ENCODE measurements at places on chromosomes 1 and 21. TPM values are rescaled to one million over a fixed set of nuclear protein-coding genes. Genes with fewer than 3 reads are reported as not detected.

Gene PTAFR
- total RNA-seq: 1.3 TPM

Gene NCF2
- 0.25 TPM for total RNA-seq

Gene TRAF3IP3
- 0.34 TPM for total RNA-seq

GRCh38 chr1:166273618-166274017, 106.8 kb upstream of the FAM78B start:
- no peak for DNase-seq
- H3K27ac ChIP-seq: no peak overlapping the region
- H3K27me3 ChIP-seq: no peaks in the 10 kb centered on the region
- H3K4me3 ChIP-seq: no peak overlapping the region

GRCh38 chr1:5572794-5573193, 419.4 kb downstream of the NPHP4 start:
- no peak overlapping the region for H3K4me3 ChIP-seq
- H3K27me3 ChIP-seq: peaks cover 8% of the 10 kb centered on the region
- no peaks in the 10 kb centered on the region for H3K4me1 ChIP-seq

Gene VCAM1
- total RNA-seq: 0.17 TPM

Gene SLC25A34
- 0.59 TPM for total RNA-seq

DNA sequence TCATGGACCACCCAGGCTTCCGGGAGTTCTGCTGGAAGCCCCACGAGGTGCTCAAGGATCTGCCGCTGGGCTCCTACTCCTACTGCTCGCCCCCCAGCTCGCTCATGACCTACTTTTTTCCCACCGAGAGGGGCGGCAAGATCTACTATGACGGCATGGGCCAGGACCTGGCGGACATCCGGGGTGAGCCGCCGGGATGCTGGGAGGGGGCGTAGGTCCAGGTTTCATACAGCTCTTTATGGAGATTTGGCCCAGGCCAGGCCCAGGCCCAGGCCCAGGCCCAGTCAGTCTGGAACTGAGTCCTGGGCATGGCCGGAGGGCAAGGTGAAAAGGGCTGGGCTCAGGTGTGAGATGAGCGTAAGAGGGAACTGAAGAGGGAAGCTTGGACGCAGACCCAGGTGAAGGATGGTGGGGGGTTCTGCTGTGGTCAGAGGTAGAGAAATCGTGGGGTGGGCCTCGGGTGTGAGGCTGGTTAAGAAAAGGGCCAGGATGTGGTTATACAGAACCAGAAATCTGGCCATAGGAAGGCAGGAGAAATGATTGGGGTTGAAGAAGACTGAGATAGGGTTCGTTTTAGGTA, 23.0 kb downstream of the DISP3 start:
- no peaks in the 10 kb centered on the region for H3K36me3 ChIP-seq
- H3K4me3 ChIP-seq: no peak overlapping the region
- H3K4me1 ChIP-seq: no peaks in the 10 kb centered on the region
- no peaks in the 10 kb centered on the region for H3K27me3 ChIP-seq
- DNase-seq: no peak
- no peak overlapping the region for H3K27ac ChIP-seq

DNA sequence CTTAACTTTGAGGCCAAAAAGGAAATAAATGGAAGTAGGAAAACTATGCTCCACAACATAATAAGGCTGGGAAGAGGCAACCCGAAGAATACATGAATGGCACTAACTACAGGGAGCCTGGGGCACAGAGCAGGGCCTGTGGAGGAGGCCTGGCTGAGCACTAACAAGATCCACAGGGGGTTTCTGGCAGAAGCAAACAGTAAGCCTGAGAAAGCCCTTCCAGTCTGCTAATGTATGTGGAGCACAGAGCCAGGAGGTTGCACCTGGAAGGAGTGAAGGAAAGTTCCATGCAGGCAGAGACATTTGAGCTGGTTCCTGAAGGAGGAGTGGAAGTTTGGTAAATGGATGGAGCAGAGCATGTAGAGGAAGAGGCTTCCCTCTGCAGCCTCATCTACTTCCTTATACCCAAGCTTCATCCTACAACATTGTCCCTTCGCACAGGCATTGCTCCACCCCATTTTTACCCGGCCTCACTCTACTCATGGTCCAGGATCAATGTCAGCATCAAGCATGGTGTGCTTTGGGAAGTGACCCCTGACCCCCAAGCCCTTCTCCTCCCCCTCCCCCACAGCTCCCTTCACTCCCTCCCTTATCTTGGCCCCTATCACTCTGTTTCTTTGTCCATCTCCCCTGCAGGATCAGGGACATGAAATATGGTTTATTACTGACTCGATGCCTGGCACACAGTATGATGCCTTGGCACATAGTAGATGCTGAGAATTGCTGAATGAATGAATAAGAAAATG, 23.3 kb downstream of the SHISA4 start:
- peaks cover 3% of the 10 kb centered on the region for H3K4me1 ChIP-seq
- no peak overlapping the region for H3K4me3 ChIP-seq
- no peaks in the 10 kb centered on the region for H3K27me3 ChIP-seq
- H3K27ac ChIP-seq: no peak overlapping the region
- no peak for DNase-seq
- no peaks in the 10 kb centered on the region for H3K36me3 ChIP-seq

Gene RIPK4
- 9.9 TPM for total RNA-seq
